Activated gamma-delta T cell (primary cell): ENCODE measurements at places on chromosomes 16 and 17.
A peak's percentile ranks its signal among the peaks of the same experiment; 100 is the strongest.

DNA sequence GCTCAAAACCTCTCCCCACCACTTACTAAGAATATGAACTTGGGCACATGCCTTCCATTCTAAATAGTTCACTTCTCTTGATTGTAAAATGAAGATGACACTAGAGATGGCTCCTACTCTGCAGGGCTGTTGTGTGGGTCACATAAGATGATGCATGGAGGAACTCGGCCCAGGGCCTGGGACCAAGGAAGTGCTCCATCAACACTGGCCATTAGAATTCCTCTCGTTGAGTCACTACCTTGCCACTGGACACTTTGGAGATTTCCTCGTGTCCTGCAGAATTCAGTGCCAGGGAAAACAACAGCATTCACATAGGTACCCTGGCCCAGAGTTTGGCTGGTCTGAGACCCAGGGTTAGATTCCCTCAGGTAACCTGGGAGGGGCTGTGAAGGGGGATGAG lies 18.6 kb downstream of the HNF1B start:
- no peak for DNase-seq

DNA sequence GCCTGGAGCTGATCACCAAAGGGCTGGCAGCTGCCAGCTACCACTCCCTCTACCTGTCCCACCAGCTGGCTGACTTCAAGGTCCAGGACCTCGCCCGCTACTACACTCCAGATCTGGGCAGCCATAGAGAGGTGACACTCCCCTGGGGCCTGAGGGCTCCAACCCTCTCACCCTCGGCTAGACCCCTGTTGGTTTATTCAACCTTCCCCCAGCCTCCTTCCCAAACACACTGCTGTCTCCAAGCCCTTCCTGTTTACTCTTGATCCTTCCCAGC lies 18.0 kb downstream of the ALOX12B start:
- DNase-seq, result no peak

DNA sequence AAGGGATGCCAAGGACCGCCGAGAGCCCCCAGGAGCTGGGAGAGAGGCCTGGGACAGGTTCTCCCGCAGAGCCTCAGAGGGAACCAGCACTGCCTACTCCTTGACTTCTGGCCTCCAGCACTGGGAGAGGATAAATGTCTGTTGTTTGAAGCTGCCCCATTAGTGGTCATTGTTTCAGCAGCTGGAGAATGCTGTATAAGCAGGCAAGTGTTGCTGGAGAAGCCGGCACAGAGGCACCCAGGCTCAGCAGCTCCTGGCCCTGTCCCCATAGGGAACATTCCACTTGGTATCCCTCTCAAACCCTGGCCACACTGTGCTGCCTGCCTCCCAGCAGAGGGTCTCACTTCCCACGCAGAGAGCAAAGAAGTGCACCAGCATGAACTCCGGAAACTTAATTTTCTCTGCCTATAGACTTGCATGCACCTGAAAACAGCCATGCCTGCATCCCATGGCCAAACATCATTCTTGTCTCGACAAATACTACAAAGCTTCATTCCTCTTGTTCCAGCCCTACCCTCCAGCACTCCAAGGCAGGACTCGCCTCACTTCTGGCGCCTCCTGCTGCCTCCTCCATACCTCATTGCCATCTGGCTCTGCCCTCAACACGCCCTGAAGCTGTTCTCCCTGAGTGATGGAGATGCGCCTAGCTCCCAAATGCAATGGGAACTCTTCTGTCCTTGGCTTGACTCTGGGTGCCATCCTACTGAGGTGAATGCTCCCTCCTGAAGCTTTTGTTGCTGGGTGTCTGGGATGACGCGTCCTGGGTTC lies 88.1 kb downstream of the DNAH17 start:
- DNase-seq, result no peak

- no peak for DNase-seq
Observed at GRCh38 chr17:81221842-81222619, 734 bp downstream of the CEP131 start.

DNA sequence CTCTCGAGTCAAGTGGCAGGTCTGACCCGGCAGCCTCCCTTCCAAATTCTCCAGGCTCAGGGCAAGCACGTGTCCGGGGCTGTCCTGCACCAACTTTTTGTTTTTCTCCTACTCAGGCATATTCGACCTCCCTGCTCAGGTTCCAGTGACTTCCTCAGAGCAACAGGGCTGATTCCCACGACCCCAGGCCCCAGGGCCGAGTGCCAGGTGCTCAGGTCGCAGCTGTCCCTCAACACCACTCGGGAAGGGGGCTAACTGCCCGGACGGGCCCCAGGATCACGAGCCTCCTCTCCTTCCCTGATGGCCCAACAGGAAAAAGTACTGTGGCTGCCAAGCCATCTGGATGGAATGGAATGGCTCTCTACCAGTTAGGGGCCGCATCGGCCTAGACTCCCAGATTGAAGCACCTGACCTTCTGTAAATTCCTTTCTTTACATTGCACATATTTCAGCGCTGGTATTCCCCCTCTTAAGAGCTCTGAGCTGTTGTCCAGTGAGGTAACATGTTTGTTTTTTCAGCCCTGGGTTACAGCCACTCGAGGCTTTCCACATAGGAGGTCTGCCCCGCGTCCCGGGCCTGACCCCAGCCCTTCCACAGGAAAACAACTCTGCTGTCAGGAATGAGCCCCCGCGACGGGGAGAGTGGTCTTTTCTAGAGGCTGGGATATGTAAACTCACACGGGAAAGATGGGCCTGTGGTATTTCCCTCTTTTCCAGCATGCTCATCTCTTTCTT lies 25.0 kb downstream of the NXN start:
- DNase-seq, result no peak

GRCh38 chr16:976389-976931 lies 5.1 kb upstream of the SOX8 start:
- no peak for DNase-seq

GRCh38 chr16:12434567-12434966 lies 369.1 kb downstream of the CPPED1 start:
- no peak for DNase-seq

GRCh38 chr17:40664582-40665333 lies at the start of gene KRT222:
Gene KRT222 (minus strand): TSS chr17:40665177. CDS start chr17:40665099, 78 bp downstream.
- DNase-seq, result no peak

DNA sequence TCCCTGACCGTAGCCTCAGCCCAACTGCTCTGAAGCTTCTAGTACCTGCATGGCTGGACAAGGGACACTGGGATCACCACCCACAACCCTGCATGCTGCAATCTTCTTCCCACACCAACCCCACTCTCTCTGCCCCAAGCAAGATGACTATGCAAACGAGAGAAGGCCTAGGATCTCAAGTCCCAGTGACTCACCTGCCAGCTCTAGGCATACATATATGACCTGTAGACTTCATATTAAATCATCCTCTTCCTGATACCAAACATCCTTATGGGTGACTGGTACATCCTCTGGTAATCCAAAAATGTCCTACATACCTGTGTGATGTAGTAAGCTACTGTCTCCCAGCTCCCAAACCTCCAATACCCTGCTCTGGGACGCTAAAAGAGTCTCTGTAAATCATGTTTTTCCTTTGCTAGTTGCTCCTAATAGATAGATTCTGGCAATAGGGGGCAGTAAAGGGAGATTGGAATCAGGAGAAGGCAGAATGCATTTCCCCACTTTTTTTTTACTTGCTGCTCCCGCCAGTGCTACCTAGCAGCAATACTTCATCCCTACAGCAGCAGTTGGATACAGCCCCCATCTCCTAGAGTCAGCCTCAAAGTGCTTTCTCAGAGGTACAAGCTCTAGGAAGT lies 43.4 kb upstream of the SOX9 start:
- no peak for DNase-seq

- DNase-seq, result no peak
Observed at GRCh38 chr16:57167953-57168352, 17.9 kb downstream of the PSME3IP1 start.

DNA sequence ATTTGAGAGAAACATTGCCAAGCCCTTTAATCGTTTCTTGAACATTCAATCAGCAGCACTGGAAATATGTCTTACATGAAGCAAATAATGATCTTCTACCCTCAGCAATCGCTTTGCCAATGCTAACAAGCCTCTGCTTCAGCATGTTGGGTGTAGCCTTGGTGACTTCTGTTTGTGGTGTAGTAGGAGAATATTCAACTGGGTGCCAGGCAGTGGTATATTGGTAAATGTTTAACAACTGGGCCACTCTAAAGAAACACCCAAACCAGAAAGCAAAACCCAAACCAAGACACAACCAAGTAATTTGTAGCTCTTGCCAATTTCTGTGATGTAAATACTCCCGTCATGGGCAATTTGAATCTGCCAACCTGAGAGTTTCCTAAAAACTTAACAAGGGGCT lies 9.7 kb downstream of the CDH13 start:
- DNase-seq, result no peak

DNA sequence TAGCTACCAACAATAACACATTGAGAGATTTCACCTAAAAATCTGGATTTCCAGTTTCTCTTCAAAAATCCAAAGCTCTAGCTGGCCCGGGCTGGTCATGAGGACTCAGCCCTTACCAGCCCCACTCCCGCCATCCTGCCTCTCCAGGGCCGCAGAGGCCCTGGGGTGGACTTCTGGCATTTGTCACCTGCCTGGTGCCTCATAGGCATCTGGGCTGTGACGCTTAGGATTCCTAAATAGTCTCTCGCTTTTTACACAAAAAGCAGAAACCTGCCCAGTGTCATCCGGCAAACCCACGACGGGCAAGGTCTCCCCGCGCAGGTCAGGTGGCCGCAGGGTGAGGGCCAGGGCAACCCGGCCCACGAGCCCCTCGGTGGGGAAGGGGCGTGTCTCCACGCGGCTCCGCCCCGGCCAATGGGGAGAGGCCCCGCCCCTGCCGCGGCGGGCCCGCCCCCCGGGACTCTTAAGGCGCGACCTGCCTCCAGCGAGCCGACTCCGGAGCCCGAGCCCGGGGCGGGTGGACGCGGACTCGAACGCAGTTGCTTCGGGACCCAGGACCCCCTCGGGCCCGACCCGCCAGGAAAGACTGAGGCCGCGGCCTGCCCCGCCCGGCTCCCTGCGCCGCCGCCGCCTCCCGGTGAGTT lies at the start of gene VASN:
Gene VASN, plus strand, starts transcription at position 492 of the 644 bp plus-strand sequence. CDS start 9,030 bp downstream, outside the sequence.
- peak; percentile 66 for DNase-seq

DNA sequence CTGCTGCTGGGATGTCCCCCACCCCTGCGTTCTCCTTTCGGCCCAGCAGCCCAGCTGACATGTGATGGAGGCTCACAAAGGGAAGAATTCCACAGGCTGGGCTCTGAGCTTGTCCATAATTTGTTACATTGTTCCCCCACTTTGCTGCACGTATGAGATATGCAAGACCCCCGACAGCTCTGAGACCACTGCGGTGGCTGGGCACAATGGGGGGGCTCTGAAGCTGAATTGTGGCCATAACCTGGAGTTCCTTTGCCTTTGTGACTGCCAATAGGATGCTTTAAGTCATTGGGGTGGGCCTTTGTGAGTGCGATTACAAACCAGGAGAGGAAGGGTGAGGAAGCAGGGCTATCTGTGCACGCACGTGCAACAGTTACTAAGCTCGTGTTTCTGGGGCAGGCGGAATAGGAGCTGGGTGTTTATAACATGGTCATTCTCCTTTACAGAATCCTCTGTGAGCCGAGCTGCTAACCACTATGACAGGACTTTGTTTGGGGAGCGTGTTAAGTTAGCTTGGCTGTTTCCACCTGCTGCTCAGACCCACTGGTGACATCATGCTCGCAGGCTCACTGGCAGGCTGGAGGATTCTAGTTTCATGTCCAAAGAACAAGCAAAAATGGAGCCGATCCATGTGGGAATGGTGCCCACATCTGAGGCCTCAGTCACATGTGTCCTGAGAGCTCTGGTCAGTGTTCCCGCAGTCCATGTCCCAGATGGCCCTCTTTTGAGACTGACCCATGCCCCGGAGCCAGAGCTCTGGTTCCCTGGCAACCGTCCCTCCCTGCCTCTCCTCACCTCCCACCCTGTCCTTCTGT lies 208.3 kb upstream of the SALL1 start:
- DNase-seq, result no peak

- peak; percentile 82 for DNase-seq
Observed at GRCh38 chr17:29568331-29569244, at the start of gene TP53I13. Gene TP53I13 (plus strand): TSS chr17:29568701. CDS start chr17:29568759, 58 bp downstream.

- no peak for DNase-seq
Observed at GRCh38 chr16:31439519-31439918, 3.1 kb downstream of the ZNF843 start.

- no peak for DNase-seq
Observed at GRCh38 chr17:37781451-37781850, 36.6 kb upstream of the HNF1B start.

GRCh38 chr17:64617125-64617780 lies 44.9 kb downstream of the SMURF2 start:
- DNase-seq, result no peak

- no peak for DNase-seq
Observed at GRCh38 chr17:11330826-11331225, 89.8 kb downstream of the SHISA6 start.

GRCh38 chr17:65109990-65110680 lies 27.0 kb upstream of the RGS9 start:
- no peak for DNase-seq

- DNase-seq, result no peak
Observed at GRCh38 chr16:22782314-22782713, 31.6 kb upstream of the HS3ST2 start.

GRCh38 chr17:40427002-40427491 lies 9.4 kb upstream of the TOP2A start:
- no peak for DNase-seq

- DNase-seq, result no peak
Observed at GRCh38 chr16:3101841-3102470, 2.9 kb upstream of the ZSCAN10 start.

- no peak for DNase-seq
Observed at GRCh38 chr16:16149710-16150116, 73.6 kb downstream of the ABCC6 start.

GRCh38 chr16:82175627-82176026 lies 5.6 kb upstream of the MPHOSPH6 start:
- DNase-seq, result no peak
